T-cell (primary cell): ENCODE measurements at places on chromosomes 12 and 14.

- no peak for DNase-seq
Measured at GRCh38 chr14:77822741-77823140, 22.8 kb downstream of the ADCK1 start.

GRCh38 chr12:42871816-42872215 lies 282.3 kb upstream of the PRICKLE1 start:
- no peak for DNase-seq

DNA sequence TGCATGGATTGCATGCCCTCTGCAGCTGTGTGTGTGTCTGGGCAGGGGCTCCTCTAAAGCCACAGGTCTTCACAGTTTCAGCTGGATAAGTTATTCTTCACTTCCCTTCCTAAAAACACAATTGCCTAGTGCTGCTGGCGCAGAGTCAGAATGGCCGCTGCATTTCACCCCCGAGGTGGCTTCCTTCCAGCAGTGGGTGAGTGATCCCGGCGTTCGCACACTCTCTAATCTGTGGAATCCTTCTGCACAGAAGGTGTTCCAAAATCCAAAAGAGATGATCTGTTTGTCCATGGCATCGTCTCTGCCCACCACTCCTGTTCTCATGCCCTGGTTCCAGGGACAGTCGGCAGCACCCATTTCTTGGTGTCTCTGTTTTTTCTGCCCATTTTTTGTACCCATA lies 340.7 kb downstream of the DPF3 start:
- no peak for DNase-seq

DNA sequence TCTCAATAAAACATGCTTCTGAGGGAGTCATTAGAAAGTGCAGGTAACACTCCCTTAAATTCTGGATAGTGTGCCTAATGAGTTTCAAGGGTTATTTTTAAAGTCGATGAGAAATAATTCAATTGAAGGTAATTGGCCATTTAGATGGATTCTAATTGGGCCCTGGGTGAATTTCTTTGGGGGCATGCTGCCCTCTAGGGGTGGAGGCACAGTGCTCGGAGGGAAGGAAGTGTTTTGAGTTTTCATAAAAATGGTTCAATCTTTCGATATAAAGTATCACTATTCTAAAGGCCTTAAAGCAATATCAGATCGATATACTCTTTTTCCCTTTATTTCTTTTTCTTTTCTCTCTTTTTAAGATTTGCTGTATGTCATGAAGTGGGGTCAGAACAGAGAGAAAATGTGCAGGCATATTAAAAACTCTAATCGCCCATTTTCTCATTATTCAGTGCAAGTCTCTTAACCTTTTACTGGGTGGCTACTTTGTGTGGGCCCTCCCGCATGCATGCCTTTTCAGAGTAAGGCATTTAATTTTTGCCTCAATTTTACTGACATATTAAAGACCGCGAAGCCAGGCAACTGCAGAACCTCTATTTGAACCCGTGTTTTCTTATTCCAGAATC lies 25.5 kb downstream of the NKX2-8 start:
- peak; percentile 4 for DNase-seq

DNA sequence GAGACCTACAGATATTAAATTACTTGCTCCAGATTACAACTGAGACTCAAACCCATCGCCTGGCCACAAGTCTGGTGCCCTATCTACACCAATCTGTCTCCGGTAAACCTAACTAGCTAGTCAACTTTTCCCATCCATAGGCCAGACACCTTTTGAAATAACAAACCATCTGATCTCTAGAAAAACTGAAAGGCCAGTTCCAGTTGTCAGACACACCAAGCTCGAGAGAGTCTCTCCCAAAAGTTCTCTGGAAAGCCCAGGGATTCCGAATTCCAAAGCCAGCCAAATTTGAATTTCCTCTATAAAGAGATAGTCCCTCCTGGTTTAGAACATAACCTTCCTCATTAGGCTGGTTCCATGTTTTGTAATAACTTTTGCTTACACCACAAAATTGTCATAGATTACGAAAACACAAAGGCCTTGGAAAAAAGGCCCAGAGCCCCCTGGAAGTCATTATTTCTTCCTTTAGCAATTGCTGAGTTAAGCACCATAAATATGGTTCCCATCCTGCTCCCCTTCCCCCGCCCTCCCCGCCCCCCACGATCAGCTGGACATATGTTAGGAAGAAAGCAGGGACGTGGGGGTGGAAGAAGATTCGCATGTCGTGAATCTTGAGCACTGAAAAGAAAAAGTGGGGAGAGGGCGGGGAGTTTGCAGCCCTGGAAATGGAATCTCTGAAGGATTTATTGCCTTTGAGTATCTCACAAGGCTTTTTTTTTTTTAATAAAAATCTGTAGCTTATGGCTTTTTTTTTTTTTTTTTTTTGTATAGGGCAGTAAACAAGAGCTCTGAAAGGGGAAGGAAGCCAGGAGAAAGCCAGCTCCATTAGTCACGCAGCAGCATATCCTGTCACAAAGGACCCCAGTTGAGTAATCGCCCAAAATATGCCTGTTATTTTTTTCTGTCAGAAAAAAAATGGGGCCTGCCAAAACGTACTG lies 110.4 kb downstream of the ZFP36L1 start:
- no peak for DNase-seq

- no peak for DNase-seq
Measured at GRCh38 chr12:24754690-24755638, 193.9 kb downstream of the BCAT1 start.

GRCh38 chr12:32027684-32028365 lies 68.6 kb downstream of the RESF1 start:
- DNase-seq = no peak

DNA sequence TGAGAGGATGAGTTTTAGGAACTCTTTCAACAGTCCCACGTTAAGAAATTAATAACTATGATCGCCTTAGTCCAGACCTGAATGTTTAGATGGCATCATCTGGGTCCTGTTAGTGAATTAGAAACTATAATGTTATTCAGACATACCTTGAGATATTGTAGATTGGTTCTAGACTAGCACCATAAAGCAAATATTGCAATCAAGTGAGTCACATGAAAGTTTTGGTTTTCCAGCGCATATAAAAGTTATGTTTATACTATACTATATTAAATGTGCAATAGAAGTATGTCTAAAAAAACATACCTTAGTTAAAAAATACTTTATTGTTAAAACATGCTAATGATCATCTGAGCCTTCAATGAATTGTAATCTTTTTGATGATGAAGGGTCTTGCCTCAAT lies 106.6 kb upstream of the ATP2B1 start:
- DNase-seq = no peak

DNA sequence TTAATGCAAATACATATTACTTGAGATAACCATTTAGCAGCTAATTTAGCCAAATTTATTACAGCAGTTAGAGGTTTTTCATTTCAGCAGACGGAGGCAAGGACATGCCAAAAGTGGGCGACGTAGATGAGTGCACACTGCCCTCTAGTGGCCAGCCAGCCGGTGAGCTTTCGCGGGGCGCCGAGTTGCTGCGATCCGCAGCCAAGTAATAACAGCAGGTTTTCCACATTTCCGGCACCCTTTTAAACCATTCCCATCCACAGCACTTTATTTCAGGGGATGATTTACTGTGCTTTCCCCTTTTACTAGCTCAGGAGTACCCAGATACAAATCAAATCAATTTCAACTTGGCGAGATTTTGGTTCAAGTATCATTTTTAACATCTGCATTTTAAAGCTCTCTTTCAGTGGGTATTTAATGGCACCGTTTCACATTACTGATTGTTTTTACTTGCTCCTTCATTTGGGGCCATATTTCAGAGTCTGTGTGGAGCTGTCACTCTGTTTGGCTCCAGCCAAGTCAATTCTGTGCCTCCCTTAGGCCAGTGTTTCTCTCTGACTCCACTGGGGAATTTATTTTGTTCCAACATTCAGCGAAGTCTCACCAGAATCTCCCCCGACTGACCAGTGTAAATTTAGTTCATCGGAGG lies 158.0 kb downstream of the EGLN3 start:
- DNase-seq = peak; percentile 42

DNA sequence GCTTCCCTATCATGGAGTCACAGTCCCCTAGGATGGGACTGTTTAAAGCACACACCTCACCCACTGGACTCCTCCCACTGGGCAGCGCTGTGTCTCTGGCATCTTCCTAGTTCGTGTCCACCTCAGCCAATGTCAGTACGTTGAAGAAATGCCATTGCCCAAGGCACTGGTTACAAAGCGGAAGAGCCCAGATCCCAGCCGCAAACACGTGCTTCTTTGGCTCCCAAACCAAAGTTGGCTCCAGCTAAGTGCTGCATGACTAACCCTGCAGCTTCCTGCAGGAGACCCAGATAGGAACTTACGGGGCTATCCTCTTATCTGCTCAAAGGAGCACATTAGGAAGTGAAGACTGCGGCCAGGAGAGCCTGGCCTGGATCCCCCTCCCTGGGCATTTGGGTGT lies 9.3 kb downstream of the SYNE3 start:
- no peak for DNase-seq

GRCh38 chr12:29612912-29613311 lies 115.4 kb upstream of the OVCH1 start:
- no peak for DNase-seq

GRCh38 chr14:85702997-85703396 lies 173.1 kb downstream of the FLRT2 start:
- DNase-seq = no peak

DNA sequence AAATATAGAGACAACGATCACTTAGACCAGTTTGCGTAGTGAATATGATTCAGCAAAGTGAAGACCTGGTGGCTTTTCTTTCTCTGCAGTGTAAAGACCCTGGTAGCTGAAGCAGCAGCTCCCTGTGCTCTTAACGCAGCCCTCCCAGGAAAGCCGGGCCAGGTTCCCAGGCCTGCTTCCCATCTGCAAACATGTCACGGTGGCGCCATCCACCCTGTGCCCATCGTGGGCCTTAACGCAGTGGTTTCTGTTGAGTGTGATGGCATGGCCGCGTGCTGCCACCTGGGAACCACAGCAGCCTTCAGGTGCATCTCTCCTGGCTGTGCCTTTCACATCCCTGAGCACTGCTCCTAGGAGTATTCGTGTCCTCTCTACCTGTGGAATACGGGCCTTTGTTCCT lies 71.5 kb downstream of the WDR20 start:
- no peak for DNase-seq

GRCh38 chr12:68481181-68481941 lies 129.3 kb upstream of the RAP1B start:
- no peak for DNase-seq

GRCh38 chr12:81809829-81810595 lies 50.9 kb upstream of the PPFIA2 start:
- no peak for DNase-seq

GRCh38 chr14:42877716-42878115 lies 1271.0 kb downstream of the LRFN5 start:
- no peak for DNase-seq

DNA sequence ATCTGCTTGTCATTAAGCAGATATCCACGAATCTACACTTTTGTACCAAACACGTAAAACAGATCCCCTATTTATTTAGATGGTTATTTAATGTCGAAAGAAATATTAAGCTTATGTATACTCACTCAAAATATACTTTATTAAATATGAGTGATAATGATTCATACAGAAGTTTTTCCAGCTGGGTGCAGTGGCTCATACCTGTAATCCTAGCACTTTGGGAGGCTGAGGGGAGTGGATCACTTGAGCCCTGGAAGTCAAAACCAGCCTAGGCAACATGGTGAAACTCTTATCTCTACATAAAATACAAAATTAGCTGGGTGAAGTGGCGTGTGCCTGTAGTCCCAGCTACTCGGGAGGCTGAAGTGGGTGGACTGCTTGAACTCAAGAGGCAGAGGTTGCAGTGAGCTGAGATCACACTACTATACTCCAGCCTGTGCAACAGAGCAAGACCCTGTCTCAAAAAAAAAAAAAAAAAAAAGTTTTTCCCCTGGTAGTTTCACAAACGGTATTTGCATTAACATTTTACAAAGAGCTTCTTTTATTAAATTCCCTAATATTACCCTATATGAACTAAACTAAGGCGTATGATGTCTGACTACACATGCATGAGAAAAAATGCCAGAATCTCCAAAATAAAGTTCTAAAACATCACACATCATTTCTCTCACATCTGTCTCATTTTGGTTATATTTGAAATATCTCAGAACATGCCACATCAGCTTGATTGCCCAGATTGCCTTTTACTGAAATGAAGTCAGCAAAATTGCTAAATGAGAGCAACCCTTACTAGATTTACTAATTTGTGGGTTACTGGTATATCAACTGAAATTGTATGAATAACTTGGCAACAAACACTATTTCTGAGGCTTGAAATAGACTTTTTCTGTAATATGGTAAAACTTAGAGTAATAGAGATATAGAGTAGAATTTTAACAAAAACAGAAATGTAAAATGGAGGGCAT lies 74.9 kb downstream of the PAWR start:
- no peak for DNase-seq

GRCh38 chr14:89243741-89244140 lies 173.3 kb downstream of the FOXN3 start:
- no peak for DNase-seq

GRCh38 chr14:69268763-69269162 lies 8.8 kb downstream of the GALNT16 start:
- DNase-seq = no peak

DNA sequence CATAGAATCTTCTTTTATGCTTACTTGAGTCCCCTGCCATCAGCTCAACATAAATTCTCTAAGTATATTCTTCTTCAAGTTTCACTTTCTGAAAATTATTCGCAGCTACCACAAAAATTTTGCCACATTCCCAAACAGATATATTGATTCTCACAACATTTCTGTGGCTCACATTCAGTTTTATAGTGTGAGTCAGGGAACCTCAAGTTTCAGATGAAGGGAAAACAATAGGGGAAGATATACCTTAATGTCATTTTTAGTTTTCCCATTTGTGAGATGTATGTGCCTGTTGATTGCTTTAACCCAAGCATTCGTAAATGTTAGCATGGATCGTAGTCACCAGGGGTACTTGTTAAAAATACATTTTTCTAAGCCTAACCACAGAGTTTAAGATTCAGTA lies 465.8 kb downstream of the CCER1 start:
- no peak for DNase-seq

DNA sequence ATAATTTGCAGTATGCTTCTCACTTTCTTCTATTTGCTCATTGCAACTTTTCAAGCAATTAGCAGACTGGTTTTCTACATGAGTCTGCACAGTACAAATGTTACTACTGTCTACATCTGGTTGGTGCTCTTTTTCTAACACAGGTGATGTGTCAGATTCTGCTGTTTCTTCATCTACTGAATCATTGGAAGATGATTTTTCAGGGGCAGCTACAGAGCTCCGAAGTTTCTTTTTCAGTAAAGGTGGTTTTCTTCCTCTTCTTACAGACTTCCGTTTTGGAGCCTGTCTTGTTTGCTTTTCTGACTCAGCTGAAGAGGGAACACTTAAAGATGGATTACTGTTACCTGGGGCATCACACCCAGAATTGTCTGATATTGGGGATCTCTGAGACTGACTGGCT lies 62.1 kb downstream of the SCAF11 start:
- no peak for DNase-seq

GRCh38 chr14:68628605-68629310 lies 164.1 kb downstream of the ZFP36L1 start:
- peak; percentile 23 for DNase-seq

GRCh38 chr14:90274808-90275457 lies 18.6 kb downstream of the PSMC1 start:
- DNase-seq = no peak
